ENCODE measurements at places on chromosomes 12 and 14. TPM values are rescaled to one million over a fixed set of nuclear protein-coding genes. Genes with fewer than 3 reads are reported as not detected.
A peak's percentile ranks its signal among the peaks of the same experiment; 100 is the strongest.

Gene CFAP54
- not detected for total RNA-seq

Gene TXNDC16
- 6.7 TPM for total RNA-seq

DNA sequence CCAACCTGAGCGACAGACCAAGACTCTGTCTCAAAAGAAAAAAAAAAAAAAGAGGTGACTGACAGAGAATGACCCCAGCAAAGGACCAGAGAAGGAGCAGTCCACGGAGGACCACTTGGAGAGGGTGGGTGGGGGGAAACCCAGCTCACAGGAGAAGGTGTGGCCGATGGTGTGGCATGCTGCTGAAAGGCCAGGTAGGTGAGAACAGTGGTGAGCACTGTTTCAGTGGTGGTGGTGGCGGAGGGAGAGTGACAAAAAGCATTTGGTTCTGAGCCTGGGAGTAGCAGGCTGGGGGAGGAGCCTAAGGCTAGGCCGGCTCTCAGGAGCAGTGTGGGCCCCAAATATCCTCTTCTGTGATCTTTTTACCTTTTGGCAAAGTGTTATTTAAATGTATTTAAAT, 63.8 kb downstream of the IRF2BPL start:
- peaks cover 25% of the 10 kb centered on the region for H3K4me1 ChIP-seq
- DNase-seq: no peak
- no peak overlapping the region for H3K4me3 ChIP-seq
- H3K27ac ChIP-seq: peak overlapping the region; percentile 31

- H3K27me3 ChIP-seq: no peaks in the 10 kb centered on the region
- no peak for DNase-seq
- H3K36me3 ChIP-seq: no peaks in the 10 kb centered on the region
- no peak overlapping the region for H3K4me3 ChIP-seq
- H3K4me1 ChIP-seq: no peaks in the 10 kb centered on the region
These were observed 494.4 kb upstream of the RGS6 start for GRCh38 chr14:71437870-71438269.

DNA sequence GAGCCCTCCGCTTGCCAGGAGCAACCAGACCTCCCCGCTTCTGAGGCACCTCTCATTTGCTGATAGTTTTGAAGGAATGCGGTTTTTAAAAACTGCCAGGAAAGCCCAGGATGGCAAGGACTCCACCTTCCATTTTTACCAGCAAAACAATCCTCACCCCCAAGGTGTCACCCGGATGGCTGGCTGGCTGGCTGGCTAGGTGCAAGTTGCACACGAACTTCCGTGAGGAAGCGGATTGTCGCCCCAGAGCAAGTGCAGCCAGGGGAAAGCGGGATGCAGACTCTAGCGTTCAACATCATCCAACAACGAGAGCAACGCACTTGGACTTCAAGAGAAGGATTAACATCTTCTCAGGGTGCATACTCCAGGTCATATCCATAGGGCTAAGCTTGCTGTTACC, 125.4 kb downstream of the RIMBP2 start:
- no peak overlapping the region for H3K4me3 ChIP-seq
- H3K27me3 ChIP-seq: no peaks in the 10 kb centered on the region
- DNase-seq: no peak

GRCh38 chr14:93049867-93050331, 65.8 kb downstream of the ITPK1 start:
- peak overlapping the region; percentile 55 for H3K27ac ChIP-seq
- DNase-seq: no peak
- peaks cover 54% of the 10 kb centered on the region for H3K4me1 ChIP-seq
- no peaks in the 10 kb centered on the region for H3K36me3 ChIP-seq
- no peak overlapping the region for H3K4me3 ChIP-seq

GRCh38 chr14:104545151-104545941, 34.2 kb upstream of the C14orf180 start:
- DNase-seq: no peak
- no peak overlapping the region for H3K4me3 ChIP-seq

DNA sequence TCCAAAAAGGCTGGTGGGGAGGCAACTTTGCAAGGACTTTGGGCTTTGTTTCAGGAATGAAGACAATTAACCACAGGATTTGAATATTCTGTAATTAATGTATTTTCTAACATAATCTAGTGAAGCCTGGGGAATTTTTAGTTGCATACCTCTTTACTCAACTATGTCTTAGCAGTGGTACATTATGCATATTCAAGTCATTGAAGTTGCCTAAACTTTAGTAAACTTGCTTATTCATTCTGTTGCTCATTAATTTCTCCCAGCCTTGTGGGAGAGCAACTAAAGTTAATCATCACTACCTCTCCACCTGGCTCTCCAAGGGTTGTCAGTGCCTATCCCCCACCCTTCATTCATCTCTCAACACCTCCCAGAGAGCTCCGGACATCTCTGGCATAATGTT, 54.2 kb downstream of the IFNG-AS1 start:
- H3K27me3 ChIP-seq: no peaks in the 10 kb centered on the region
- no peaks in the 10 kb centered on the region for H3K36me3 ChIP-seq
- no peak overlapping the region for H3K27ac ChIP-seq
- DNase-seq: no peak

GRCh38 chr12:8077207-8077606, 4.9 kb upstream of the NECAP1 start:
- no peaks in the 10 kb centered on the region for H3K36me3 ChIP-seq
- no peak overlapping the region for H3K4me3 ChIP-seq

DNA sequence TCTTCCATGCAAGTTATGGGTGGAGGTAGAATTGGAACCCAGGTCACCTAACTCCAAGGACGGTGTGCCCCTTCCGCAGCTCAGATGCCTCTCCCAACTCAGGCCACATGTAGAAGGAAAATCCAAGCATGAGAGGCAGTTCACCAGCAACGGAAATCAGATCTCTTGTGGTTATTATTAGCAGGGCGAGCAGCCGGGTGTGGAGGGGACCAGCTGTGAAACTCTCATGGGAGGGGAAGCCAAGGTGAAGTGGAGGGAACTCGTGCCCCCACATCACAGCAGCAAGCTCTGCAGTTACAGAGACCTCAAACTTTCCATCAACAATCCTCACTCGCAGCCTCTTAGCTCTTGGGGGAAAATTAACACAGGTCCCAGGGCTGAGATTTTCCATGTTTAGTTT, 79.7 kb downstream of the KSR2 start:
- H3K36me3 ChIP-seq: no peaks in the 10 kb centered on the region
- H3K27me3 ChIP-seq: no peaks in the 10 kb centered on the region
- no peak for DNase-seq
- H3K27ac ChIP-seq: no peak overlapping the region
- no peak overlapping the region for H3K4me3 ChIP-seq

- no peaks in the 10 kb centered on the region for H3K36me3 ChIP-seq
- H3K4me1 ChIP-seq: no peaks in the 10 kb centered on the region
- no peak for DNase-seq
- H3K27ac ChIP-seq: no peak overlapping the region
- no peaks in the 10 kb centered on the region for H3K27me3 ChIP-seq
These were observed 15.1 kb upstream of the AMN start for GRCh38 chr14:102907303-102907844.
